Thyroid gland (tissue), 4 donors: ENCODE measurements at places on chromosomes 3 and 15. TPM values are rescaled to one million over a fixed set of nuclear protein-coding genes. Genes with fewer than 3 reads are reported as not detected.

CACNA1D gene
- total RNA-seq = 36.9 TPM

GRCh38 chr3:110736332-110736731 lies 335.3 kb upstream of the NECTIN3 start:
- DNase-seq = no peak

DNA sequence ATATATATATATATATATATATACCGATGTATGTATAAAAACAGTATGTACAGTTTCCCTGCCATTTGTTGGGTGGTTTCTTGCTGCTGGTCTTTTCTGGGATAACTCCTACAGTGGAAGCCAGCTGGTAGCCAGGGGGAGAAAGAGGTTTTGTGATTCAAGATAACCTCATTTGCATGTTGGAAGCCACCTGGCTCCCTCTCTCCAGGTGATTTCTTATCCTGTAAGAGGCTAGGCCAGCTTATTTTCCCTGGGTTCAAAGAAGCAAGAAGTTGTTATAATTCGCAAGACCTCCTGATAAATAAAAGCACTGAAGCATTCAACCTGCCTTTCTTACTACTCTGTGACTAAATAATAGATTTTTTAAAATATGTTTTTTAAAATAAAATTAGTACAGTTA lies 443.3 kb downstream of the VGLL3 start:
- no peak for DNase-seq

- DNase-seq = peak; percentile 2
These were observed 92.1 kb upstream of the PLAAT1 start for GRCh38 chr3:193148688-193149473.

- DNase-seq = peak; percentile 37
These were observed 52.6 kb upstream of the MYO5C start for GRCh38 chr15:52348056-52348745.
